ENCODE measurements at places on chromosomes 3 and 15.

GRCh38 chr15:92361321-92362000 is 32.2 kb upstream of the ST8SIA2 start:
- DNase-seq, result no peak

DNA sequence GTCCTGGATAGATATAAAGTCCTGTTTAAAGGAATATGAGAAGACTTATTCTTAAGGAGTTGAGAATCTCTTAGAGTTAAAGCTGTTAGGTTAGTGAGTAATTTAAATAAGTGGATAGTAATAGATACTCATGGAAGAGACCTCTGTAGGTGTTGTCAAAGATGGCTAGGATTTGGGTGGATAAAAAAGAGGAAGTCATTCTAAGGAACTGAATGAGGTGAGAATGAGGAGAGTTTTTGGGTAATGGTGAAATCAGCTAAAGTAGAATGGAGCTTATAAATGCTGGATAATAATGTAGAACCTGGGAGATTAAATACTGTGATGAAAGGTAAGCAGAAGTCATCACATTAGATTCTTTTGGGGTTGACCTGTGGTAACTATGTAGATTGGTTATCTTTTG is 8.1 kb downstream of the ARIH1 start:
- DNase-seq, result no peak

DNA sequence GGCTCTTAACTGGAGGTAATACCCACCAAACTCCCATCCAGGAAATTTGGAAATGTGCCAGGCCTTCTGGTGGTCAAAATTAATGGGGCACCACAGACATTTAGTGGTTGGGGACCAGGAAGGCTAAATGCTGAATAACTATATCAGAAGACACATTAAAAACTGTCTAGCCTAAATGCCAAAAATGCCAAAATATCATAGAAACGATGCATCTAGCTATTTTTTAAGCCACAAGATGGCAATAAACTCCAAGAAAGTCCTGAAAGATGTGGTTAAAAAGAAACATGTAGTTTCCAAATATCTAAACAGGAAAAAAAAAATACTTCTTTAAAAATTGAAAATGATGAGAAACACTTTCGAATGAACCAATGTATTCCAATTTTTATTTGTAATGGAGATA is 19.9 kb downstream of the CCDC14 start:
- DNase-seq, result no peak

DNA sequence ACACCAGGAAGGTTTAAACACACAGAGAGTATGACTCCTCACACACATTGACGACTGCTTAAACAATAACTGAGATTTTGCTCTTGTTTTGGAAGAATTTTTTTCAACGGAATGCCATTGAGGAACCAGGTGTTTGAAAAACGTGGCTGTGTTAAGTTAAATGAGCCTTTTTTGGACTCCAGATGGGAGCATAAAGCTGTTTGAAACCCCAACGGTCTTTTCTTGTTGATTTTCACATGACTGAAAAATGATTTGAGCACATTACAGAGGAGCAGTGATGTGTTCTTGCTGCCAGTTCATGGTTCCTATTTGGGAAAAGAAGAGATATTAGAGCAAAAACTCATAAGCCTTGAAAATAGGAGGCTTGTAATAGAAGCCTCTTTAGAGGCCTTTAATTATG is 97.8 kb upstream of the SELENOK start:
- no peak for DNase-seq
